K562 (cell line): ENCODE measurements at places on chromosomes 7 and 10.

- DNase-seq, result no peak
- H3K27ac ChIP-seq, result no peak overlapping the region
- no peaks in the 10 kb centered on the region for H3K36me3 ChIP-seq
- no peak overlapping the region for H3K4me3 ChIP-seq
These were observed 21.9 kb upstream of the KCNK18 start for GRCh38 chr10:117175215-117175900.

- no peak for DNase-seq
- no peak overlapping the region for H3K4me3 ChIP-seq
- H3K36me3 ChIP-seq, result no peaks in the 10 kb centered on the region
- H3K4me1 ChIP-seq, result no peaks in the 10 kb centered on the region
- peaks cover 2% of the 10 kb centered on the region; the same call in 1 of the 3 replicates for H3K27me3 ChIP-seq
- H3K27ac ChIP-seq, result no peak overlapping the region
These were observed 199.6 kb downstream of the HERPUD2 start for GRCh38 chr7:35495377-35495776.

- H3K4me3 ChIP-seq, result no peak overlapping the region
- H3K27ac ChIP-seq, result no peak overlapping the region
- H3K27me3 ChIP-seq, result no peaks in the 10 kb centered on the region
- DNase-seq, result no peak
- no peaks in the 10 kb centered on the region for H3K36me3 ChIP-seq
- no peaks in the 10 kb centered on the region for H3K4me1 ChIP-seq
These were observed 78.0 kb downstream of the DKK1 start for GRCh38 chr10:52391927-52392602.

DNA sequence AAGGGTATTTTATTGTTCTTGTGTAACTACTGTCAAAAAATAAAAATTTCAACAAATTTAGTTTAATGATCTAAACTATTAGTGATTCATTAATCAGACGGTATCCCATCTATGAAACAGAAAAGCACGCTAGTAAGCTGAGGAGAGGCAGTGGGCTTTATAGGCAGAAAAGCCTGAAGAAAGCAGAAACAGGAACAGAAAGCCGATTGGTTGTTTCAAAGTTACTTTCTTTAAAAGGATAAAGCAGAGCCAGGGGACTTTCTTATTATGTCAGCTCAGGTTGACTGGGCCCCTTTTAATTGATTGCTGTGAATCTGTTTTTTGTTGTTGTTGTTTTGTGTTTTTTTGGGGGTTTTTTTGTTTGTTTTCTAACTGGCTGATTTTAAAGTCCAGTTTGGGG, 105.5 kb downstream of the TES start:
- no peak overlapping the region for H3K4me3 ChIP-seq
- H3K27me3 ChIP-seq, result peaks cover 9% of the 10 kb centered on the region; the same call in 2 of the 3 replicates
- H3K36me3 ChIP-seq, result no peaks in the 10 kb centered on the region
- DNase-seq, result no peak
- no peak overlapping the region for H3K27ac ChIP-seq

- no peaks in the 10 kb centered on the region for H3K36me3 ChIP-seq
- DNase-seq, result no peak
- no peaks in the 10 kb centered on the region for H3K27me3 ChIP-seq
- no peak overlapping the region for H3K27ac ChIP-seq
- no peaks in the 10 kb centered on the region for H3K4me1 ChIP-seq
These were observed 127.4 kb downstream of the ZNF365 start for GRCh38 chr10:62501547-62501946.

DNA sequence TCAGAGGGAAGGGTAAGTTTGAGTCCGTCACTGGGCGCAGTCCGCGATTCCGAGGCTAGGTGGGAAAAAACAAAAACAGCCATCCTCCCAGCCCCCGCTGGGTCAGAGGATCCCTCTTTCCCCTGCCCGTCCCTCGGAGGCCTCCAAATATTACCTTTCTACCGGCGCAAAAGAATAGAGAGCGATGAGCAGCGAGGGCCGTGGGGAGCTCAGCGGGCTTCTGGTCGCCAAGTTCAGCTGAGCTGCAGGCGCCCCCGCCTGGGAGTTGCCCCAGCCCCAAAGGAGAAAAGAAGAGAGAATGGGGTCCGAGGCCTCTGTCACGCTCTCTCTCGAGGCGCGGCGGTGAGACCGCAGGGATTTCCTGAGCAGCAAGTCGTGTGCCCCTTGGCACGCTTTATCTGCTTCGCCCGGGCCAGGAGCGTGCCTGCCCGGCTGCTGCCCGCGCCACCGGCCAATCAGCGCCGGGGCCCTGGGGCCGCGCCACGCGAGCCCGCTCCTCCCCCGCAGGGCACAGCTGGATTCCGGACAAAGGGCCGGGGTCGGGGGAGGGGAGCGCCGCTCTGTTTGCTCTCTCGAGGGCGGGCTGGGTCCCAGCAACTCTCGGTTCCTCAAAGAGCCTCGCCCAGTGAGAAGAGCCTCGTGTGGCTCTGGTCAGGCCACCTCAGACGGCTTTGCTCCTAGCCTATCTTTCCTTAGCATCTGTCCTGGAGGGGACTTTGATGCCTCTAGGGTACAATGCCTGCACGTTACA, at the start of gene NEUROG3:
Gene NEUROG3 (minus strand): TSS at position 367 of the 751 bp plus-strand sequence. CDS start 379 bp downstream, outside the sequence.
- H3K4me1 ChIP-seq, result no peaks in the 10 kb centered on the region
- no peak within 1 kb of the TSS for H3K27ac ChIP-seq
- DNase-seq, result no peak
- H3K4me3 ChIP-seq, result no peak within 1 kb of the TSS
- no peaks in the 10 kb centered on the region for H3K36me3 ChIP-seq

- no peak overlapping the region for H3K27ac ChIP-seq
- peaks cover 45% of the 10 kb centered on the region; the same call in 2 of the 3 replicates for H3K36me3 ChIP-seq
- H3K4me1 ChIP-seq, result no peaks in the 10 kb centered on the region
- no peaks in the 10 kb centered on the region for H3K27me3 ChIP-seq
- no peak for DNase-seq
These were observed 11.1 kb downstream of the SFRP5 start for GRCh38 chr10:97760461-97761257.

DNA sequence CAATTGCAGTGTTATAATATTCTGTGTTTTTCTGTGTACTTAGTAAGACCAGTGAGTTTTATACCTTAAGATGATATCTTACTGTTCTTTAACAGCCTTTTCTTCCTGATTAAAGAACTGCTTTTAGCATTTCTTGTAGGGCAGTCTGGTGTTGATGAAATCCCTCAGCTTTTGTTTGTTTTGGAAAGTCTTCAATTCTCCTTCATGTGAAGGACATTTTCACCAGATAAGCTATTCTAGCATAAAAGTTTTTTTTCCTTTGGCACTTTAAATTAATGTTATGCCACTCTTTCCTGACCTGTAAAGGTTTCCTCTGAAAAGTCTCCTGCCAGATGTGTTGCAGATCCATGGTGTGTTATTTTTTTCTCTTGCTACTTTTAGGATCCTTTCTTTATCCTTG, 1059.8 kb downstream of the LRMDA start:
- no peak overlapping the region for H3K27ac ChIP-seq
- no peaks in the 10 kb centered on the region for H3K4me1 ChIP-seq
- no peak overlapping the region for H3K4me3 ChIP-seq
- H3K27me3 ChIP-seq, result no peaks in the 10 kb centered on the region
- DNase-seq, result no peak

DNA sequence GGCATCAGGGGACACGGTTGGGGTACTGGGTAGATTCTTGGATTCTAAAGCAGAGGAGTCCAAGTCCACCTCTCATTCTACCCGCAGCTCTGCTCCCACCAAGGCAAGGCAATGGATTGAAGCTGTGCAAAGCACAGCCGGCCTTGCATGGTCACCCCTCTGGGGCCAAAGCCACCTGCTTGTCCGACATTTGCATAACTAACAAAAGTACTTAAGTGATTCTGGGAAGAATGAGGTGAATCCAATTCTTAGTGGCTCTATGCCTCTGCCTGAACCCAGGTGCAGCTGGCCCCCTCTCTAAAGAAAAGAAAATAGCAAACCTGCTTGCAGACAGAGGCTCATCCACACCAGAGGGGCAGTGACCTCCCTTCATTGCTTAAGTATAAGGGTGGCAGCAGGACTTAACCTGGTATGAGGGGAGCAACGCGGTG, 10.7 kb upstream of the COBL start:
- H3K36me3 ChIP-seq, result no peaks in the 10 kb centered on the region
- no peak overlapping the region for H3K27ac ChIP-seq
- DNase-seq, result no peak
- no peaks in the 10 kb centered on the region; the same call in 1 of the 2 replicates for H3K4me1 ChIP-seq
- H3K27me3 ChIP-seq, result peaks cover 22% of the 10 kb centered on the region

- H3K27ac ChIP-seq, result no peak overlapping the region; the same call in 1 of the 3 replicates
- peaks cover 8% of the 10 kb centered on the region; the same call in 1 of the 2 replicates for H3K27me3 ChIP-seq
- H3K36me3 ChIP-seq, result no peaks in the 10 kb centered on the region
These were observed 22.4 kb upstream of the ZNF488 start for GRCh38 chr10:47406548-47406869.

GRCh38 chr7:98209166-98209920, 1.9 kb upstream of the BHLHA15 start:
- no peaks in the 10 kb centered on the region; the same call in 2 of the 3 replicates for H3K4me1 ChIP-seq
- peaks cover 6% of the 10 kb centered on the region for H3K27me3 ChIP-seq
- H3K4me3 ChIP-seq, result no peak overlapping the region
- no peak overlapping the region for H3K27ac ChIP-seq

GRCh38 chr7:132577206-132578049, 1.2 kb upstream of the PLXNA4 start:
- H3K4me3 ChIP-seq, result no peak overlapping the region
- H3K4me1 ChIP-seq, result peaks cover 8% of the 10 kb centered on the region; the same call in 1 of the 2 replicates
- H3K27me3 ChIP-seq, result peaks cover 55% of the 10 kb centered on the region
- H3K36me3 ChIP-seq, result no peaks in the 10 kb centered on the region
- no peak overlapping the region for H3K27ac ChIP-seq
- DNase-seq, result no peak

DNA sequence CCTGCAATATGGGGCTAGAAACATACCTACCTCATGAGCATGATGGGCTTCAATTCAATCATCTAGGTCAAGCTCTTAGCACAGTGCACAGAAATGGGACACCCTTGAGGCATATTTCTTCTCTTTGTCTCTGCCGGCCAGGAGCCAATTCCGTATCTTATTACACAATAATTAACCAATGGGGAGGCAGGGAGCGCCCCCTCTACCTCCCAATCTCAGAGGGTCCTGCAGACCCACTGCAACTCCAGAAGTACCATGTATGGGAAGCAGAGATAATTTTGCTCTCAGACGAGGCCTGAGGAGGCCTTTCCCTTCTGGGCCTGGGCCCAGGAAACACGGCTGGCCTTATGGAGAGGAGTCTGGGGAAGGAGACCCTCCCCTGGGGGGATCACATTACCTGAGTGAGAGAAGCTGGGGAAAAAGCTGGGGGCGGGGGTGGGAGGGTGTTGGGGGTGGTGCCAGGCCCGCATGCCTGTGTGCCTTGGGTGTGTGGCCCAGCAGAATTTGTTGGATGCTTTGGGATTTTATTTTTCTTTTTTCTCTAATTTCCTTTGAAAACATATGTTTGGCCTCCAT, 155.5 kb downstream of the UBE2H start:
- H3K27me3 ChIP-seq, result no peaks in the 10 kb centered on the region
- no peaks in the 10 kb centered on the region for H3K36me3 ChIP-seq
- no peak for DNase-seq
- peaks cover 17% of the 10 kb centered on the region for H3K4me1 ChIP-seq

- no peak for DNase-seq
- H3K36me3 ChIP-seq, result no peaks in the 10 kb centered on the region
- no peaks in the 10 kb centered on the region for H3K27me3 ChIP-seq
- no peak overlapping the region for H3K4me3 ChIP-seq
- no peaks in the 10 kb centered on the region for H3K4me1 ChIP-seq
These were observed 206.8 kb upstream of the HABP2 start for GRCh38 chr10:113345826-113346624.

- H3K36me3 ChIP-seq, result no peaks in the 10 kb centered on the region
- peaks cover 21% of the 10 kb centered on the region for H3K4me1 ChIP-seq
- no peak overlapping the region for H3K4me3 ChIP-seq
- H3K27ac ChIP-seq, result no peak overlapping the region
These were observed 85.3 kb upstream of the RET start for GRCh38 chr10:42991442-42992098.

GRCh38 chr7:22872096-22872807, 49.6 kb upstream of the TOMM7 start:
- H3K27me3 ChIP-seq, result 0 out of 2 replicates have a peak, but pooled peaks cover 4% of the 10 kb centered on the region
- no peak for DNase-seq
- no peaks in the 10 kb centered on the region for H3K36me3 ChIP-seq
- no peaks in the 10 kb centered on the region; the same call in 2 of the 3 replicates for H3K4me1 ChIP-seq

DNA sequence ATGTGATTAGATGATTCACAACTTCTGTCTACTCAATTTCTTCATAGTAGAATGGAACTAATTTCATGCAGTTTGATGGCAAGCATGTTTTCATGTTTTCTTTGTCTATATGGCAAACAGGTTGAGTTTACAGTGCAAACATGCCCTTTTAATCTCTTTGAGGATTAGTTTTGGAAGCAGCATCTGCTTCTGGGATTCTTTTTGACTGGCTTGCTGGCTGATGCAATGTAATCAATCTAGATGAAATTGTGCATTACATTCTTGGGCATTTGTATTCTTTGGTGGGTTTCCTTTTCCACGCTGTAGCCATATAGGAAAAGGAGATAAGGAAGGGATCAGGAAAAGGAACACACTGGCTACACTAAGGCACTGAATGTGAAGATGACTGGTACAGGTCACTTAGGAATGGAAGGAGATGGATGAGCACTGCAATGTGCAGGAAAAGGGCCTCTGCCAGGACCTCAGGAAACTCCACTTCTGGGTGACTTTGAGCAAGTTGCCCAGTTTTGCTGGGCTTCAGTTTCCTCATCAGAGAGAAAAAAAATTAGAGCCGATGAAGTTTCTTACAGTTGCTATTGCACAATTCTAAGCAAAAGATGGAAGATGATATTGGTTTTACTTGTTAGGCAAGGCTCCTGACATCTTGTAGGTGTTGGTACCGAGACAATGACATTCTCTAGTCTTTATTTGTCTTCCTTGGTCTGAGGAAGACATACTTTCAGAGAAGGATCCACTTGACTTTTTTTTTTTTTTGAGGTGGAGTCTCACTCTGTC, 269.1 kb downstream of the SUGCT start:
- DNase-seq, result no peak
- H3K27me3 ChIP-seq, result no peaks in the 10 kb centered on the region
- H3K4me3 ChIP-seq, result no peak overlapping the region
- no peak overlapping the region for H3K27ac ChIP-seq

DNA sequence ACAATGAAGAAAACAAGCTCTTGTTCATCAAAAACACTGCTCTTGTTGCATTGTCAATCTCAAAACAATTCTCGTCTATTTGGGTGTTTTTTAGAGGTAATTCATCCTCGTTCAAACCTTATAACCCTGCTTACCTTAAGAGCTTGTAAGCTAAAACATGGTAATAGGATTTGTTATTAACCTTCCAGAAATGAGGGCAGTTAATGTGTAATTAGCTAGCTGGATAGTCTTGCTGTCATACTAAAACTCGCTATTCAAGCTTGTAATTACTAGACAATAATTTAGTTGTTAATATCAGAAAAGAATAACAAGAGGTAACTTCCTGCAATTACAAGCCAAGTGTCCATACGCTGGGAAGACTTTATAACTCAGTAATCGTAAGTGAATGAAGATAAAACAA, 101.6 kb downstream of the UBE2H start:
- H3K27ac ChIP-seq, result no peak overlapping the region
- no peaks in the 10 kb centered on the region for H3K36me3 ChIP-seq
- H3K4me1 ChIP-seq, result peaks cover 11% of the 10 kb centered on the region
- H3K4me3 ChIP-seq, result no peak overlapping the region
